ENCODE measurements at places on chromosomes 6 and 20.
A peak's percentile ranks its signal among the peaks of the same experiment; 100 is the strongest.

- DNase-seq = no peak
Observed at GRCh38 chr6:42819803-42820511, 38.1 kb downstream of the BICRAL start.

GRCh38 chr6:101608703-101609102 lies 215.2 kb downstream of the GRIK2 start:
- DNase-seq = no peak

- DNase-seq = no peak
Observed at GRCh38 chr6:124546601-124547000, 415.6 kb upstream of the RNF217 start.

DNA sequence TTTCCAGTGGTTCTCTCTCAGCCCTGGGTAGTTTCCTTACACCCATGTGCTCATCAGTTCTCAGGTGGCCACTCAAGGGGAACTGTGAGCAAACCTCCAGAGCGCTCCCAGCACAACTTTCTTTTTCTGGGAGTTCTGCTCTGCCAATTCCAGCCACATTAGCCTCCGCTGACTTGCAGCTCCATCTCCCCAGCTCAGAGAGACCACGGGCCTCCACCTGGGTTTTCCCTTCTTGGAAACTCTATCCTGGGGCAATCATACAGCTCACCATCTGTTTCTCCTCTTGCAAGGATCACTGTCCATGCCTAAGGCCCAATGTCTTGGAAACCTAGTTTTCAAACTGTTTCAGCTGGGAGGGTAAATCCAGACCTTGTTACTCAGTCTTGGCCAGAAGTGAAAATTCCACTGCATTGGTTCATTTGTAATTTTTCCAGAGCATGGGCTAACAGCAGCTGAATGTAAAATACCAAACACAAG lies 129.9 kb downstream of the EYA2 start:
- DNase-seq = peak; percentile 38

- no peak for DNase-seq
Observed at GRCh38 chr6:11350294-11350693, 117.8 kb upstream of the NEDD9 start.

GRCh38 chr6:9977411-9977810 lies 437.5 kb downstream of the TFAP2A start:
- no peak for DNase-seq
